CD4-positive, alpha-beta T cell treated with Interleukin-6 at 100 ng/mL for 8 hours (primary cell): ENCODE measurements at places on chromosomes 11 and 22.

DNA sequence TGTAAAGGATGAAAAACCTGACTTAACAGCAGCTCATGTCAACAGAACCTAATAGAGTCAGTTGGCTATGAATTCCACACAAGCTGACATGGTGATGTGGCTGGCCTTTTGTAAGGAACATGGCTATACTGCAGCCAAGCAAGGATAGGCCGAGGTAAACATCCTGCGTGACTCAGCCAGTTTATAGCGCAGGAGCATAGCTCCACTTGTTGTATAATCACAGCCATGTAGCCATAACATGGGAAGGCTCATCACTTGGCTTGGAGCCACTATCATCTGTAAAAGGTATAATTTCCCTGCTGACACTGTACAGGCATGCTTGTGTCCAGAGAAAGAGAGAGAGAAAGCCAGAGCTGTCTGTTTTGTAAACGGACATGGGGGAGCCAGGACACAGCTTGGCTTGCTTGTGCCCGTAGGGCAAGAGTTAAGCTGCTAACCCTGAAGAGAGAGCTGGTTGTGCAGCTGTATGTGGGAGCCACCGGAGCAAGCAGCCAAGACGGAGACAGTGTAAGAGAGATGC lies 104.4 kb upstream of the PLET1 start:
- DNase-seq, result no peak

DNA sequence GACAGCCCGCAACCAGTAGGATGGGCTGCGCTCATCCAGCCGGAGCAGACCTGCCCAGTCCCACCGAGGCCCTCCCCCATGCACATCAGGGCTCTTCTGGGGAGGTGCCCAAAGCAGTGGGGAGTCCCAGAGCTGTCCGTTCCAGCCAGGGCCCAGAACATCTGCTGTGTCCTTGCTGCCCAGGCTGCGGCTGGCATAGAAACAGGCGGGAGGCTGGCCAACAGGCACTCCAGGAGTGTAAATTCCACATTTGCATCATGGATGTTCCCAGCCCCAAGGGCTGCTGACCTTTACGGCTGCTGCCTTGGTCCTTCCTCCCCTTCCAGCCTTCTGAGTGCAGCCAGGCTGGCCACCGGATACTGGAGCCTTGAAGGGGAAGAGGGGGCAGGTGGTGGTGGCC lies 30.0 kb upstream of the SYT7 start:
- no peak for DNase-seq

DNA sequence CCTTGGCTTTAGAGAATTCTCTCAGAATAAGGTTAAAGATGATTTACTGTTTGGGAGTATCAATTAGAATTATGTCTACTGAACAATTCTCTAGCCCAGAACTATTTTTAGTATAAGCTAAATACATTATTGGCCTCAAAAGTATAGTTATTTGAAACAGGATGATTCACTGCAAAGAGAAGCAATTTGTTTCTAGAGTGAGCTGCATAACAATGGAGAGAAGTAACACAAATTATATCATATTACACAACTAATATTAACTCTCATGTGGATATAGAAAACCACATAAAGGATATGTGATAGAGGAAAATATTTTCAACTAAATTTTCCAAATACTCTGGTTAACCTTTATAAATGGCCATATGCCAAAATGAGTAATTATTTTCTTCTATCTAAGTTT lies 24.9 kb downstream of the PGM2L1 start:
- DNase-seq, result no peak

DNA sequence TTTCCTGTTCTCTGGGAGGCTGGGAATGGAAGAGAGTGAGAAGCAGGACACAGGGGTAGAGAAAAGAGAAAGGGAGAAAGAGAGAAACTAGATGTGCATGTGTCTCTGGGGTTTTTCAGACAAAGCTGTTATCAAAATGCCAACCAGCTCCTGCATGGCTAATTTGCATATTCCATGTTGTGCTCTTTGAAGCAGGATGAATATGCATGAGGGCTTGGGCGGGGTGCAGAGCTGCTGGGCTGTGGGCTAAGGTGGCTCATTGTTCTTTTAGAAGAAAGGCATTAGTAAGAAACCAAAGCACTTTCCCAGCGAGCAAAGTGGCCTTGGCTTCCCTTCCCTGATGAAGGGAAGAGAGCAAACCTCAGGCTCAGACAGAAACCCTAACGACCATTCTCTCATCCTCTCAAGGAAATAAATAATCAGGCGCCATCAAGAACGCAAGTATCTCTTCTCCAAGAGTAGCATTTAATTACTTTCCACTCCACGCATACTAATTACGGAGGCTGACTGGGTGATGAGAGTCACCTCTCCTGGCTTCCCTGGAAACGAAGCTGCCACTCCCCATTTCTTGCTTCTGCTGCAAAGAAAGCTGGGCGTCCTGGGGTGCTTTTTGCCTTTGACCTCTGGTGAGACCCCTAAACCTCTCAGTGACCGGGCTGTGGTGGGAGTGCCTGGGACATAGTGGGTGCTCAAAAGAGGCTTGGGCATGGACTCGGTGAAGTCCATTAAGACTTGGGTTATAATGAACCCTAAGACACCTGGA lies 54.2 kb downstream of the FEZ1 start:
- DNase-seq, result no peak

GRCh38 chr22:18978506-18978905 lies 42.4 kb upstream of the PRODH start:
- no peak for DNase-seq

DNA sequence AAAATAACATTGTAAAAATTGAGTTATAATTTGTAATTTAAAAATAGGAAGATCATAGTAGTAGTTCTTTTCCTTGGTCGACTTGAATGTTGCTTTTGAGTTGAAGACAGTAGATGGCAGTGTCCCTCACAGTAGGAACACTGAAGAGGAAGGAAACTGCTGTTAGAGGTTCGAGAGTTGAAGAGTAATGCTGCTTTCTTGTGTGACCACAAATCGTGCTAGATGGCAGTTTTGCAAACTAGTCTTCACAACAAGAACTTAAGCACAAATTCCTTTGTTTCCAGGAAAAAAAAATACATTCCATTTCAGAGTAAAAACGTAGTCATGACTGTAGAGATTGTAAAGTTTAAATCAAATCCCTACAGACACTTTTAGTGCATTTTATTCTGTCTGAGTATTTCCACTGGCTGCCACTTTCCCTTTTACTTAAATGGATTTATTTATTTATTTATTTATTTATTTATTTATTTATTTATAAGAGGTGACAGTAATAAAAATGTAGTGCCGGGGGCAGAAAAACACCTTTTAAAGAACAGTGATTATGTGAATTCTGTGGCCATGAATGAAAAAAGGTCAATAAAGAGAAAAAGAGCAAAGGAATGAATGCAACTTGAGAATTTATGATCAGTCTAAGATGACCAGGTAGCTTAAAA lies 54.6 kb downstream of the SPECC1L start:
- DNase-seq, result peak; percentile 52

DNA sequence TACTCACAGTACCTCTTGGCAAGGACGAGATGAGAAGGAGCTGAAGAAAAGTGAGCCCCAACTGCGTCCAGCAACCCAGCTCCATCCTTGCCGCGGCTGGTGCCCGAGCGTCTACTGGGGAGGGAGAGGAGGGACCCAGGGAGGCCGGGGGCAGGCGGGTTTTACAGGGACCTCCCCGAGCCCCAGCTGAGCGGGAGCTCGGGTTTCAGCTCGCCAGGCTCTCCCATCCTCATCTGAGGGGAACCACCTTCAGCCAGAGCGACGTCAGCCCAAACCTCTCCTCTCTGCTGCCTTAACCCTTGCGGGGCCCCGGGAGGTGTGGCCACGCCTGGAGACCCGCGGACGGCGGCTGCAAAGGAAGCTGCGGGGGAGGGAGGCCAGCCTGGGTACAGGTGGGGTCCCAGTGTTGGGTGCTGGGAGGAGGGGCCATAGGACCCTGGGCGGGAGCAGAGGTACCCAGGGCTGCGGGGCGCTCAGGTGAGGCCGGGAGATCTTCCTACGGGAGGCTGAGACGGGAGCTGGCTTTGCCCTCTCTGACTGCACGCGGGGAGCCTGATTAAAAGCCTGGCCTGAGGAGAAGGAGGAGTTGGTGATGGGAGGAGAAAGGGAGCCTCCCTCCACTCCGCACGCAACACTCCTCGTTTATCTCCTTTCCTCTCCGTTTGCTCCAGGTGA lies at the start of gene PAMR1:
PAMR1 (minus strand) TSS at position 116 of the 675 bp plus-strand sequence; CDS start at position 85, 31 bp downstream.
- no peak for DNase-seq
